ENCODE measurements at places on chromosomes 1 and 21. TPM values are rescaled to one million over a fixed set of nuclear protein-coding genes. Genes with fewer than 3 reads are reported as not detected.

Gene ASCL5
- total RNA-seq = under 0.01 TPM

Gene SMIM1
- 0.39 TPM for total RNA-seq

Gene LCK
- total RNA-seq = not detected

Gene LRRC42
- total RNA-seq = 30.9 TPM

Gene ASTN1
- not detected for total RNA-seq

Gene VSIG8
- not detected for total RNA-seq

Gene C1orf159
- total RNA-seq = 11.5 TPM

Gene PROX1
- 0.37 TPM for total RNA-seq

Data from subcutaneous preadipocyte (primary cell).